Fibroblast of pulmonary artery (primary cell): ENCODE measurements at places on chromosomes 5 and 9.

DNA sequence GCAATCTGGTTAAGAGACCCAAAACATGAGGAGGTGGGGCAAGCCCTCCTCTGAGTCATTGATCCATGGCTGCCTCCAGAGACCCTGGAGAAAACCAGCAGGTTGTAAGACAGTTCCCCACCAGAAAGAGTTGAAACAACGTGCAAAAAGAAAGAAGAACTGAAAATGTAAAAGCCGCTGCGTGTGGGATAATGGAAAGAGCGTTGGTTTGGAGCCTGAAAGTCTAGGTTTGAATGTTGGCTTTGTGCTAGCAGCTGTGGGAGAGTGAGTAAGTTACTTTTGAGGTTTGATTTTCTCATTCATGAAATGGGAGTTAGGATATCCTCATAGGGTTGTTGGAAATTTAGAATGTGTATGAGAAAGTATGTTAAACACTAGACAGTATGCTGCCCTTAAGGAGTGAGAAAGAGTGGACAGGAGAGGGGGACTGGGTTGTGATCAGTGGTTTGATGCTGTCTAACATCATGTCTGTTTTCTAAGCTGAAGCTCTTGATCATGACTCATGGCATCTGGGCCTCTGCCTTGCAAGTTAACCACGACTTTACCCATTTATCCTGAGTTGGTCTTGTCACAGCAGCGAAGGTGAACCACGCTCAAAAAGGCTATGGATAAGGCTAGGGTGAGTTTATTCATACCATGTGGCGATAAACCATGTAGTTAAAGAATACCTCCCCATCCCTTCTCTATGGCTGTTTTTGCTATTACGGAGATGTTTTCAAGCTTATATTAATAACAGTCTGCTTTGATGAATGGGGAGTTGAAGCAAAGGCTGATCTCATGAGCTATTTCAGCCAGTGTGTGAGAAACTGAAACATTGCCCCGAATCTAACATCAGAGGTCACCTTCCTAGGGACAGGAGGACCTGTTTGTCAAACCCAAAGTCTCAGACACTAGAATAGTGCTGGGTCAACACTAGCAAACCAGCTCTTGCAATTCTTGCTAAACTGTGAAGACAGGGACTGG lies 41.3 kb downstream of the ZNF366 start:
- no peak for DNase-seq

- DNase-seq, result no peak
These were observed 13.4 kb downstream of the MAN2A1 start for GRCh38 chr5:109703166-109703565.

DNA sequence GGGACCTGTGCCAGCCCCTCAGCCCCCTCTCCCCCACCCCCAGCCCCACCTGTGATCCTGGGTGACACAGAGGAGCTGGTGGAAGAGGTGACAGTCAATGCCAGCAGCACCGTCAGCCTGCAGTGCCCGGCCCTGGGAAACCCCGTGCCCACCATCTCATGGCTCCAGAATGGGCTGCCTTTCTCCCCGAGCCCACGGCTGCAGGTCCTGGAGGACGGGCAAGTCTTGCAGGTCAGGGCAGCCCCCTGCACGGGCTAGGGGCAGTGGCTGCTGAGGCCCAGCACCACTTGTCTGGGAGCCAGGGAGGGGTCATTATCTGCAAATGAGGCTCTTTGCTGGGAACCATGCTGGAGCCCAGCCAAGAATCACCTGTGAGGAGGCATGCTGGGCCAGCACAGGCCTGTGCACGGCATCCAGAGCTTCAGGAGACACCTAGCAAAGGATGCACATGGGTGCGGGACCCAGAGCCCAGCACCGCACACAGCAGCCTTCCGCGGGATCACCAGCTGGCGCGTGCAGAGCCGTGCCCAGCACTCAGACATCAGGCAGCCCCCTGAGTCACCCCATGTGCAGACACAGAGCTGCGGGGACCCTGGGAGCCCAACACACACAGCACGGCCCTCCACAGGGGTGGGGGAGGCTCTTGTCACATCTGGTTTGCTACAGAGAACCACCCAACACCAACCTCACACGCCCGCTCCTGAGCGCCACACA lies 62.0 kb upstream of the ASS1 start:
- no peak for DNase-seq

- no peak for DNase-seq
These were observed 97.3 kb downstream of the CFAP90 start for GRCh38 chr5:7753596-7753995.

DNA sequence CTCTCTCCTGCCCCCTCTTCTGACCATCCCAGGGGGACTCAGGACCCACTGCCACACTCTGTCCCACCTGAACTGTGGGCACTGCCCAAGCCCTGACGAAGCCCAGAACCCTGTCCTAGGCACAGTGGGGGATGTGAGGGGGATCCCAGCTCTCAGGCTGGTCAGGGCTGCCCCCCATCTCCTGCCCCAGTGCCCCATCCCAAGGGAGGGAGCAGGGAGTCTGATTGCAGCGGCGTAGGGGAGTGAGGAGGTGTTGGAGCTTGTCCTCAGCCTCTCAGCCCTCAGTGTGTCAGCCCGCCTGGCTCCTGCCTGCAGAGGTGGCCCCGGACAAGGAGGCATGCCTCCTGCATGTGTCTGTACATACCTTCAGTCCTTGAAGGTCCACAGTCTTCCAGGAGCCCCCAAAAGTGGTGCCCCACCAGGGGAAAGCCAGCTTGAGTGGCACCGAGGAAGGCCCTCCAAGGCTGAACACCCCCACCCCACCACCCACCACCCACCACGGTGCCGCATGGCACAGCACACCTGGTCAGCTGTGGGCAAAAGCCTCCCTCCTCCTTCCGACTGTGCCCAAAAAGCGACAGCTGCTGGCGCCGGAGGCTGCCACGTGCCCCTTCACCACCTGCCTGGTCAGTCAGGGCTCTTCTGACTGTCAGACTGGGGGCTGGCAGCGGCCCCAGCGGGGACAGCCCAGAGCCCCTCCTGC lies 930 bp downstream of the SARDH start:
- DNase-seq, result no peak

DNA sequence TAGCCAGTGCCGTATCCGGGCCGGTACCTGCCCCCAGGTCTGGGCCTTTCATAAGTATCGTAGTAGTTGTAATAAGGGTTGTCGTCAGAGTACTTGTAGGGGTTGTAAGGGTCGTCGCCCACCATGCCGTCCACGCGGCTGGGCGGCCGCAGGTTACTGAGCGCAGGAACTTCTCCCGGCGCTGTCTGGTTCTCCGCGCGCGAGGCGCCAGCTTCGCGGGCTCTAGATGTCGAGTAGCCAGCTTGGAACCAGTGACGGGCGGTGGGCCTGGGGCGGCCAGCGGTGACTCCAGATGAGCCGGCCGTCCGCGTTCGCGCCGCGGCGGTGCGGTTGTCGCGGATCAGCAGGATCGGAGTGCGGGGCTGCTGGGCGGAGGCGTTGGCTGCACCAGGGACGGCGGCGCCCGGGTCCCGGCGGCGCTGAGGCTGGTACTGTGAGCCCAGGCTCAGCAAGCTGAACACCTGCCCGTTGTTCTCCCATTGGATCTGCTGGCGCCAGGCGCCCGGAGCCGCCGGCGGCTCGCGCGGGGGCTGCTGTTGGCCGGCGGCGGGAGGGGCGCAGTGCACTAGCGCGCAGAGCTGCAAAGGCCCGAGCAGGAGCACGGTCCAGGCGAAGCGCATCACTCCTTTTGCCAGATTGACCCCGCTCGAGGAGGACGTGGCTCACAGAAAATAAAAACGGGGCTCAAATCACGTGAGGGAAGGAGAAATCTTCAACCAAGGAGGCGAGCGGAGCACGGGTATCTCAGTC lies 518 bp downstream of the LOX start:
- DNase-seq, result peak; percentile 45

- no peak for DNase-seq
These were observed 3.8 kb upstream of the PDLIM4 start for GRCh38 chr5:132253452-132254320.

DNA sequence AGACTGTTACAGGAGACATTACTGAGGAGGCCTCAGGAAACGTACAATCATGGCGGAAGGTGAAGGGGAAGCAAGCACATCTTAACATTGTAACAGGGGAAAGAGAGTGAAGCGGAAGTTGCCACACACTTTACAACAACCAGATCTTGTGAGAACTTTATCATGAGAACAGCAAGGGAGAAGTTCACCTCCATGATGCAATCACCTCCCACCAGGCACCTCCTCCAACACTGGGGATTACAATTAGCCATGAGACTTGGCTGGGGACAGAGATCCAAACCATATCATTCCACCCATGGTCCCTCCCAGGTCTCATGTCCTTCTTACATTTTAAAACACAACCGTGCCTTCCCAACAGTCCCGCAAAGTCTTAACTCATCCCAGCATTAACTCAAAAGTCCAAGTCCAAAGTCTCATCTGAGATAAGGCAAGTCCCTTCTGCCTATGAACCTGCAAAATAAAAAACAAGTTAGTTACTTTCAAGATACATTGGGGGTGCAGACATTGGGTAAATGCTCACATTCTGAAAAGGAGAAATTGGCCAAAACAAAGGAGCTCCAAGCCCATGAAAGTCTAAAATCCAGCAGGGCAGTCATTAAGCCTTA lies 138.3 kb downstream of the TMEM161B start:
- no peak for DNase-seq

DNA sequence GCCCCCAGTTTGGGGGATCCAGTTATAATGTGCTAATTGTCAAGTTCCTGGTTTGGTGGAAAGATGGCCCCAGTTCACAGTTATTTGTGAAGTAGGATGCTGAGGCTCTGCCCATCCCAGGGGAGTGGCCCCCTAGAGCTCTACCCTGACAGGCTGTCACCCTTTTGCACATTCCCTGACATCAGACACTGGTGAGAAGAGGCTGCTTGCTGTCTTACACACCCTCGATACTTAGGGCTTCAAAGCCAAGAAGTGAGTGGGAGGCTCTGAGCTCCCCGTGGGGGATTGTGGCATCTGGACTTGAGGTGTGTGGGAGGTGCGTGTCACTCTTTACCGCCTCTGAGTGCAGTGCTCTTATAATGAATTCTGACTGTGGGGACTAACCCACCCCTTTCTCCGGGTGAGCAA lies 168.5 kb downstream of the DOCK2 start:
- peak; percentile 53 for DNase-seq

DNA sequence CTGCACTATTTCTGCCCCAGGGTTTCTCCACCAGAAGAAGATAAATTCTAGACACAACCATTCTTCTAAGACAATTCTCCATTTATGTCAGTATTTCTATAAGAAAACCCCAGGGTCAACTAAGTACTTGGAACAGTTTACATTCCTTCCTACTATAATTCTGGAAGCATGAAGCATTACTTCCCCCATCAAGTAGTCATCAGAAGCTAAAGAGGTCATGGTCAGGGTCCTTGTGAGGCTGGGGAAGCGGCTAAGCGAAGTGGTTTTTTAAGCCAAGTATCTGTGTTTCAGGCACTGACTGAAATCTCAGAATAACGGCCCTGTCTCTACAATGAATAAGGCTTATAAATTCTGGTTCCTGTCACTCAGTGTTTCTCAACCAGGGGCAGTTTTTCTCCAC lies 197.8 kb downstream of the GLIS3 start:
- no peak for DNase-seq

GRCh38 chr9:121825031-121825691 lies 173.7 kb downstream of the DAB2IP start:
- DNase-seq, result no peak

DNA sequence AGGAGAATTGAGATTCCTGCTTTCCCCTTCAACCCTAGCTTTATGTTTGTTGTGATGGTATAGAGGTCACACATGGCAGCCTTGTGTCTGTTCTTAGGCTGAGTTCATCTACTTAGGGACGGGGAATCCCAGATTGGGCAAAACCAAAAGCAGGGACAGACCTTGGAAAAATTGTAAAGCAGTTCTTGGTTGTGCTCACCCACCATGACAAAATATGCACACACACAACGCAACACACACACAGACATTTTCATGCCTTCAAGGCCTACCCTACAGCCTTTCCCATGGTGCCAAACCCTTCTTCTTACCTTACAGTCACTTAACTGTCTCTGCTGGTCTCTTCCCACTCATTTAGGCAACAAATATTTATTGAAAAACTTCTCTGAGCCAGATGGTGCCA lies 14.8 kb downstream of the PCDHGC5 start:
- DNase-seq, result no peak

DNA sequence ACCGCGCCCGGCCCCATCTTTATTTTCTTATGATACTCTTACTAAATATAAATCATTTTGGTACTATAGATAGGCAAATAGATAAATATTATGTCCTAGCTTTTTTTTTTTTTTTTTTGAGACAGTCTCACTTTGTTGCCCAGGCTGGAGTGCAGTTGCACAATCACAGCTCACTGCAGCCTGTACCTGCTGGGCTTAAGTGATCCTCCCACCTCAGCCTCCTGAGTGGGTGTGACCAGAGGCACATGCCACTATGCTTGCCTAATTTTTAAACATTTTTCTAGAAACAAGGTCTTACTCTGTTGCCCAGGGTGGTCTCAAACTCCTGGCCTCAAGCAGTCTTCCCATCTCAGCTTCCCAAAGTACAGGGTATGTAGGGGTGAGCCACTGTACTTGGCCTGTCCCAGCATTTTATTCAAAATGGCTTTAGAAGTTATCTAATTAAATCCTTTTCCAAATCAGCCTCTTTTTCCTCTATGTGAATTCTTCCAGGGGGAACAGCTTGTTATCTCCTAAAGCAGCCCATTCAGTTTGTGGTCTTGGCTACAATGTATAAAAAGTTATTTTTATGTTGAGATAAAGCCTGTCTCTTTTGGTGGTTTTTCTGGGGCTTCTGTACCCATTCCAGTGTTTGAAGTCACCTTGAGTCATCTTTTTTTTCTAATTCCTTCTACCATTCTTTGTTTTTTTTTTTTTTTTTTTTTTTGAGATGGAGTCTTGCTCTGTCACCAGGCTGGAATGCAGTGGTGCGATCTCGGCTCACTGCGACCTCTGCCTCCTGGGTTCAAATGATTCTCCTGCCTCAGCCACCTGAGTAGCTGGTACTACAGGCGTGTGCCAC lies 12.1 kb downstream of the MELK start:
- peak; percentile 43 for DNase-seq

DNA sequence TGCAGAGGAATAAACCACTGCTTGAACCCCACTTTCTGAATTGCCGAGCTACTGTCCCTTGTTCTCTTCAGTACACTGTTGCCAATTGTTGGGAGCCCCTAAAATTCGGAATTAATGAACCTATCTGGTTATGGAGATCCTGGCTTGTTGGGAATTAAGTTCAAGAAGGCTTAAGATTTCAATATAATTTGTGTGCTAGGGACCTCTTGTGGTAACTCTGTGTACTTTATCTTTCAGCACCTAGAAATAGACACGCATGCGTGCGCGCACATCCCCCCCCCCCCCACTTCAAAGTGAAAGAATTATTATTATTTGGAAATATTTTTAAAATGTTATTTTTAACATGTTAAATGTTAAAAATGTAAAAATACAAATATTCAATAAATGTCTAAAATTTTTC lies 53.3 kb upstream of the FAM169A start:
- peak; percentile 76 for DNase-seq

DNA sequence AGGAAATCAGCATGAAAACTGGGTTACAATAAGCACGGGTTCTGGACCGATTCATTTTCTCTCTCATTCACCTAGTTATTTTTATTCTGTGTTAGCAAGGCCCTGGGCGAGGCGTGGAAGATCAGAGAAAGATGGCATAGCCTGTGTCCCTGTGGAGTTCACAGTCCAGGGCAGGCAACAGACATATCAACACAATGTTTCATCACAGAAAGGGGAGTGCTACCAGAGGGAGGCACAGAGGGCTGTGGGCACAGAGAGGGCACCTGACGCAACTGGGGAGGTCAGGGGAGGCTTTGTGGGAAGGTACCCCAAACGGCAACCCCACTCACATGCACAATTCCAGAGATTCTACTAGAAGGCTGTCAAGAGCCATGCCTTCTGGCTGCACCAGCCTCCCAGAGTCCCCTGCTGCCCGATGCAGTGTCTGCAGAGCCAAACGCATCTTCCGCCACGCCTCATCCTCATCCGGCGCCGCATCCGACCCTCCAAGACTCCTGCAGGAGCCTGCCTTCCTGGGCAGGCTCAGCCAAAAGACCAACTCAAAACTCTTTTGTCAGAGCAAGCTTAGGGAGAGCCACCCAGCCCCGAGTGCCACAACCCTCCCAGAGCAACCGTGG lies 1.4 kb downstream of the FAM193B start:
- DNase-seq, result no peak
